ENCODE measurements at places on chromosomes 12 and 14. TPM values are rescaled to one million over a fixed set of nuclear protein-coding genes. Genes with fewer than 3 reads are reported as not detected.
A peak's percentile ranks its signal among the peaks of the same experiment; 100 is the strongest.

RAD9B gene
- total RNA-seq = 1.1 TPM

CLMN gene
- total RNA-seq = 26.8 TPM

NTN4 gene
- total RNA-seq = 140 TPM

RFX4 gene
- total RNA-seq = not detected

DNA sequence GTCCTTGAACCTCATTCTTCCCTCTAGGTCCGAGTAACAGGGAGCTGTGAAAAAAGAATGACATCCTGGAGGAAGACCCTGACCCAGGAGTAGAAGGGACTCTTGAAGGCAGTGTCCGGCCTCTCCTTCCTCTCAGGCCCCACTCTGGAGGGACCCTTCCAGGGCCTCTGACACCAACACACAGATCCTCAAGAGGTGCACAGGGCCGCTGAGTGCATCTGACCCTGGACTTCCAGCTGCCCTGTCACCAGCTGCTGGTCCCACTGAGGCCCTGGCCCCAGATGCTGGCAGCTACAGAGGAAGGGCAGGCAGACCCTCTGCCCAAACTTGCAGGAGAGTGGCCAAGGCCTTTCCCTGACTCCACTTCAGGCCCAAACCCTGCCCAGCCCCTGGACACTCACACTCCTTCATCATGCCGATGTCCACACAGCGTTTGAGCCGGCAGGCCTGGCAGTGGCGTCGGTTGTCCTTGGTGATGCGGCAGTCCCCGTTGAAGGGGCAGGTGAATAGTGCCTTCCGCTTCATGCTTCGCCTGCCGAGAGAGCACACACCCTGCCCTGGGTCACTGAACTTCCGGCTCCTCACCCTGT lies 40.1 kb downstream of the VDR start:
- H3K4me3 ChIP-seq = no peak overlapping the region
- H3K27me3 ChIP-seq = no peaks in the 10 kb centered on the region
- H3K4me1 ChIP-seq = peaks cover under 1% of the 10 kb centered on the region

GRCh38 chr12:14981049-14981448 lies 8.2 kb downstream of the PDE6H start:
- no peaks in the 10 kb centered on the region for H3K36me3 ChIP-seq
- no peak overlapping the region for H3K27ac ChIP-seq
- H3K27me3 ChIP-seq = no peaks in the 10 kb centered on the region
- no peak overlapping the region for H3K4me3 ChIP-seq

DNA sequence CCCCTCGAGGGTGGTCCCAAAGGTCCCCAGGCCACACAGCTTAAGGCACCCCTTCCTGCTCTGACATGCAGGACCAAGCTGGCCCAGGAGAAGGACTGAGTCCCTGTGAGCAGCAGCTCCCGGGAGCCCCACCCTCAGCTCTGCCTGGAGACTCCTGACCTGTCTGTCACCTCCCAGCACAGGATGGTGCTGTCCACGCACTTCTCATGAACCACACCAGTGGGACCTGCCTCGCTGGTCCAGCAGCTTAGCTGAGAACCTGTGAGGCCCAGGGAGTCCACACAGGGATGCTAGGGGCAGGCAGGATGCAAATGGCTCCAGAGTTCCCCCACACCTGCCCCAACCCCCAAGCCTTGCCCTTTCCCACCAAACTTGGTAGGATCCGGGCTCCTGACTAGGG lies 27.7 kb downstream of the CCDC85C start:
- H3K36me3 ChIP-seq = no peaks in the 10 kb centered on the region
- DNase-seq = no peak
- H3K27ac ChIP-seq = peak overlapping the region; percentile 78
- no peak overlapping the region for H3K4me3 ChIP-seq

GRCh38 chr12:99024870-99025269 lies 379.8 kb downstream of the APAF1 start:
- H3K27me3 ChIP-seq = no peaks in the 10 kb centered on the region
- no peak for DNase-seq
- no peak overlapping the region for H3K4me3 ChIP-seq

DNA sequence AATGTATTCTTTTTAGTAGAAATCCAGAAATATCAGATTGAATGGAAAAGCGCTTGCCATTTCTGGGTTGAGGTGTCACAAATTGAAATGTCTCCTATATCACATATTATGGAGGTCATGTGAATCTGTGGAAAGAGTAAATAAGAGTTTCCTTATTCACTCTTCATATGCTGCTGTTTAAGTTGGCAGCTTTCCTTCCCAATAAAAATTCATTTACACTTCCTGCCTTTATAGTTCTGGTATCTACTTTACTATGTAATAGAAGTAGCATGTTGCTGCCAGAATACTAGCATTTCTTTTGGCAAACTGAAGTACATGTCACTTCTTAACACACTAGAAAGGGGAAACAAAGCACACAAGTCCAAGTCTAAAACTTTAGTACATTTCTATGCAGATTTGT lies 60.8 kb downstream of the SDR9C7 start:
- DNase-seq = no peak
- H3K36me3 ChIP-seq = no peaks in the 10 kb centered on the region
- no peaks in the 10 kb centered on the region for H3K27me3 ChIP-seq
- H3K4me3 ChIP-seq = no peak overlapping the region
- peaks cover 11% of the 10 kb centered on the region for H3K4me1 ChIP-seq
